ENCODE measurements at places on chromosomes 13 and 19. TPM values are rescaled to one million over a fixed set of nuclear protein-coding genes. Genes with fewer than 3 reads are reported as not detected.

GRCh38 chr13:21123956-21124355 is 52.4 kb downstream of the SKA3 start:
- DNase-seq = no peak

- no peak for DNase-seq
Observed at GRCh38 chr13:43159026-43159461, 135.7 kb downstream of the DNAJC15 start.

- DNase-seq = no peak
Observed at GRCh38 chr19:7823686-7824301, 6.2 kb upstream of the EVI5L start.

GRCh38 chr13:113803409-113804016 is 44.5 kb downstream of the TMEM255B start:
- no peak for DNase-seq

DNA sequence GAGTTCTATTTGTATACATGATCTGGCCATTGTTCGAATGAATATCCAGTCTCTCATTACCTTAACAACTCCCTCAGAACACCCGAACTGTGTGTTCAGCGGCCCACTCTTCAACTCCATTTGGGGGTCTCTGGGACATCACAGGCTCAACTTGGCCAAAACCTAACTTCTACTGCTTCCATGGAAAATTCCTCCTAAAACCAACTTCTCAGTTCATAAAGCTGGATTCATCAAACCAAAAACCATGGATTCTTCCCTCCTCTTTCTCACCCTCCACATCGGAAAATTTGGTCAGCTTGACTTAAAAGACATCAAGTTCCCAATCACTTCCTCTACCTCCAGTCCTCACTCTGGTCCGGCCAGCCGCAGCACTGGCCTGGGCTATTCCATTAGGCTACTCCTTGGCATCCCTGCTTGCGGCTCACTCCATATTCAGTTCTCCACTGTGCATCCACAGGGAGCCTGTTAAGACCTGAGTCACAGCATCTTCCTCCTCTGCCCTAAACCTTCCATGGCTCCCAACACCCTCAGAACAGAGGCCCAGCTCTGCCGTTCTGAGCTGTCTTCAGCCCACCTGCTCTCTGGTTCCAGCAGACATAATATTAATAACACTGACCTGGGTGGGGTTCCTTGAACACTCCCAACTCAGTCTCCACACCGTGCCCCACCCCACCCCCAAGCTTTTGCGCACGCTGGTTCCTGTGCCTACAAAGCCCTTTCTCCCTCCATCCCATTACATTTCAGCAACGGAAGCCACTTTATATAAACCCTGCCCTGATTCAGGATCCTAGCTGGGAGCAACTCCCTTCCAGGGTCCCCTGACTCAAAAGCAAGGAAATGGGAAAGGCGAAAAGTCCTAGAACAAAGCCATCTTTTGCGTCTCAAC is 1.1 kb downstream of the ZNF792 start:
- DNase-seq = no peak

GRCh38 chr19:3556978-3557460 is 367 bp downstream of the MFSD12 start:
- no peak for DNase-seq

- no peak for DNase-seq
Observed at GRCh38 chr13:90545070-90545840, 802.2 kb upstream of the MIR17HG start.

DNA sequence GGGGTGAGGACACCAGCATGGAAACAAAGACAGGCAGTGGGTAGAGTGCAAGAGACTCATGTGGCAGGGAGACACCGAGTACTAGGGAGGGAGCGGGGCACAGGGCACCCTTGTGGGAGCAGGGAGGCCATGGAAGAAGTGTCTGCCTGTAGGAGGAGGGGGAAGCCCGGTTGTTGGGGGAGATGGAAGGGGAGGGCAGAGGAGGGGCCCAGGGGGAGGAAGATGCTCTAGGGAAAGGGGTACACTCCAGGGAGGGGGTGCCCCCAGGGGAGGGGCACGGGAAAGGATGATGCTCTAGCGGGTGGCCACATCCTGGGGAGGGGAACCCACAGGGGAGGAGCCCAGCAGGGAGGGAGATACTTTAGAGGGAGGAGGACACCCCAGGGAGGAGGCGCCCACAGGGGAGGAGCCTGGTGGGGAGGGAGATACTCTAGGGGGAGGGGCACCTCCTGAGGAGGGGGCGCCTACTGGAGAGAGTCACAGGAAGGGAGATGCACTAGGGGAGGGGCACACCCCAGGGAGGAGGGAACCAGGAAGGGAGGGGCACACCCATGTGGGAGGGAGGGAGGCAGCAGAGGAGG is 24.9 kb downstream of the CPAMD8 start:
- no peak for DNase-seq

DNA sequence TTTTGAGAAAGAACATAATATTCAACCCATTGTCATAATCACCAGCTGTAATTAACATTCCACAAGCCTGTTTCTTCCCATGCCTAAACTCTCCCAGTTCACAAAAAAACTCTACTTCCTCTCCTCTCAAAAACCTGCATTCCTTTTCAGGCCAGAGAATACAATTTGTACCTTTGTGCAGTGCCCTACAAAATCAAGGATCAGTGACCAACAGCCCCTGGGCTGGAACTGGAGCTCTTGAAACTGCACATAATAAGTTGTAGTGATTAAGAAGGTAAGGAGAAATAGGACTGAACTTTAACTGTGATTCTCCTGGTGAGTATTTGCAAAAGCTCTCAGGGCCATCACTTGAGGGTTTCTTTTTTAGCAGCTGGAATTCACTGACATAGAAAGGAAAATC is 472.7 kb downstream of the RFC3 start:
- no peak for DNase-seq

DNA sequence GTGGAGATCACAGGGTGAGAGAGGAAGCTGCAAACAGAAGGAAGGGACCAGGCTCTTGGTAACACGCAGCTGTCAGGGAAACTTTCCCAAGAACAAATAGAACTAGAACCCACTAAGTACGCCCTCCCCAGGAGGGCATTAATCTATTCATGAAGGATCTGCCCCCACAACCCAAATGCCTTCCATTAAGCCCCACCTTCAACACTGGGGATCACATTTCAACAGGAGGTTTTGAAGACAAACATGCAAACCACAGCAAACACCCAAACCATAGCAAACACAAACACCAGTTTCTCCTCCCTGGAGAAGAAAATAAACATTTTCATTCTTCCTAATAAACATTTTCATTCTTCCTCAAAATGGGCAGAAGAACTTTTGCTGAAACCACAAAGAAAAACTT is 329.6 kb downstream of the EFNB2 start:
- DNase-seq = no peak

DNA sequence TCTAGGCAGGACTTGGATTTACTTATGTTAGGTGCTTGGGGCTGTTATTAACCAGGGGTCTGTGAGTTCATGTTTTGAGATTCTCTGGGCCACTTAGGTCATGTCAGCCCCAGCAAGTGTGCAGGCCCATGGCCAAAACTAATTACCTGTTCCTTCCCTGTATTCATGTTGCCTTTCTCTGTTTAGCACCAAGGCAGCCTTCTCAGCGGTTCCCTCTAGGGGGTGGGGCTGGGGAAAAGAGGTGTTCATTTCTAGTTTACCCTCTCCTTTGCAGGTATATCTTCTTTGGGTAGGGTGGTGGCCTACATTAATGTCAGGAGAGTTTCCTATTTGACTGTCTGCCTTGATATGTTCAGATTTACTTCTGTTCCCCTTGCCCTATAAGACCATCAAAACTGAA is 61.7 kb downstream of the PDS5B start:
- DNase-seq = no peak

- DNase-seq = no peak
Observed at GRCh38 chr19:6586056-6586455, 4.9 kb downstream of the CD70 start.

DNA sequence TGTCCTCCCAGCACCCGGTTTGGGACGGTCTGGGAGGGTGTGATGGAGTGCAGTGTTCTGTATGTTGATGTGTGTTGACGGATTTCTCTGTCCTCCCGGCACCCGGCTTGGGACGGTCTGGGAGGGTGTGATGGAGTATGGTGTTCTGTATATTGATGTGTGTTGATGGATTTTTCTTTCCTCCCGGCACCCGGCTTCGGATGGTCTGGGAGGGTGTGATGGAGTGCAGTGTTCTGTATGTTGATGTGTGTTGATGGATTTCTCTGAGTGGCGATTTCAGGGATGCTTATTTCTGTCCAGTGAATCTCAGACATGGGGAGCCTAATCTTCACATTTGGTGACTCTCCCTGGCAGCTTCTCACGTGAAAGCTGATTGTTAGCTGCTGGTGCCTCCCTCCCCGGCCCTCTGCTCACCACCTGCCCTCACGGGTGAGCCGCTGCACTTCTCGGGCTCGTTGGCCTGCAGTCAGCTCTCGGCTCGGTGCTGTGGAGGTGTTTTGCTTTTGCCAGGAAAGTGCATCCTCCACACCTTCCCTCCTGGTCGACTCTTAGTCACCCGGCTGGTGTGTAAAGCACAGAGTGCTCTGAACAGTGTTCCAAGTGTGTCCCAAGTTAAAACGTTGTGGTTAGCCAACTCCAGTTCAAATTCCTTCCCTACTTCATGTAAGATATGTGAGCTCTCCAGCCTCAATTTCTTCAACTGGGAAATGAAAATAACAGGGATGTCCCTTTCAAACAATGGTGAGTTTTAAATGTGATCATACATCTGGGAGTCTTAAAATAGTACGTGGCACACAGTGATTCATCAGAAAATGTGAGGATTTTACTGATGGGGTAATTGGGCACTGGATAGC is 54.6 kb downstream of the ATP11A start:
- peak; percentile 46 for DNase-seq

DNA sequence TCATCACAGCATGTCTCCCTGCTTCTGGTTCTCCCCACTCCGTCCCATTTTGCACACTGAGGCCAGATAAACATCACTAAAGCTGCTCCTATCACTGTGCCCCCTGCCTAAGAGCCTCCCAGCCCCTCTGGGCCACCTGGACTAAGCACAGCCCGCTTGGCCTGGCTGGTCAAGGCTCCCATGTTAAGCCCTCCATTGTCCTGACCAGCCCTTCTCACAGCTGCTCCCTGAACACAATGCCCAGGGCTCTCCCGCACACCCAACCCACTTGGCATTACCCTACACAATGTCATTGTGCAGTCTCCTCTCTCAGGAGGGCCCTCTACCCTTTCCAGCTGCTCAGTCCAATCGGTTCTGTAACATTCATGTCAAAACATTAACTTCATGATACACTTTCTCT is 133.4 kb downstream of the NUFIP1 start:
- no peak for DNase-seq

DNA sequence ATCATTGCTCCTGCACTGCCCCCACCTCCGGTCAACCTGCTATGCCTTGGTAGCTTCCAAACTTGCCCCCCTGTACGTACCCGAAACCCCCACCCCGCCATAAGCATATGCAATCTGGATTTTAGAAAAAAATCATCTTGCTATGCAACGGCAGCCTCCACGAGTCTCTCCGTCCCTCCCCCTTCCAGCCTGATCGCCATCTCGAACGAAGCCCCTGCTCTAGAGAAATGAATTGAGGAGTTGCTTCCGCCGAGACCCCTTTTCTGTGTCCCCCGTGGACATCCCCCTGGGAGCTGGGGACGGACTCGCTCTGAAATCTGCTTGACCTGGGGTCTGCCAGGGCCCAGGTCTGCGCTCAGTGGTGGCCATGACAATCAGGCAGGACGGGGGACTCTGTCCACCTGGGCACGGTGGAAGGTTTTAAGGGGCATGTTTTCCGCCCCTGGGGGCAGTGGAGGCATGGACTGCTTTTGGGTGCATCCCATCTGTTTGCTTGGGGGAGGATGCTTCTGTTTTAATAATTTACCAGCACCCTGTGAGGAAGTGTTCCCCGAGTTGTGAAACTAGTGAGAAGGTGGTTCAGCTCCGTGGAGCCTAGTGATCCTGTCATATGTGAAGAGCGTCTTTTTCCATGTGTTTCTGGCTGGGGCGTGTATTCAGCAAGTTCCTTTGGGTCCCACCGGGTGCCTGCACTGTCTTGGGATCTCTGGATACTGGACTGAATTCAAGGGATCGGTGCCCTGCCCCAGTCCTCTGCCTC is 1.0 kb downstream of the KDM4B start:
- DNase-seq = no peak

DNA sequence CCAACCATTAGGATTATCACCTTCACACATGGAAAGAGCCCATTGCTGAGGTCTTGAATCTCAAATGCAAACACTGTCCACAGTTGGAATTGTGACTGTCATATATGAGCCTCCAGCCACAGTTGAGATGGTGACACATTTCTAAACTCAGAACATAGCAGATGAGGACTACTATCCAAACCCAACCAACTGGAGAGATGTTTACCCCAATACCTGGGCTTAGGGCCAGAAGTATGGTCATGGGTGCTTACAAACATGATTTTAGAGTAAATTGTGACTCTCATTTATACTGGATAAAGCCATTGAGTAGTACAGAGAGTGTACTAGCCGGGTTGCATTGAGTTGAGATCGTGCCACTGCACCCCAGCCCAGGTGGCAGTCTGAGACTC is 14.0 kb upstream of the ZNF681 start:
- no peak for DNase-seq

DNA sequence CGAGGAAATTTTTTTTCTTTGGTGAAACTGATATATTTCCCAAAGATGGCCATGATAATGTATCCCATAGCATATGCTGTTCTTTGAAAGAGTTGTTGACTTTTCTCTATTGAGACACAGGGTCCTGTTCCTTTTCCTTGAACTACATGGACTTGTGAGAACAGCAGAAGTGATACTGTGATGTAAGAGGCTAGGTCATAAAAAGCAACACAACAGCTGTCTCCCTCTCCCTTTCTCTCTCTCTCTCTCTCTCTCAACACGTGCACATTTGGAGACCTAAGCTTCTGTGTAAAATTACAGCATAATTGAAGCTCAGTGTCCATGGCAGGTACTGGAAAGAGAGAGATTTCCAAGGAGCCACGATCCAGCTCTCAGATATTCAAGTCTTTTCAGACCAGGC is 1712.4 kb downstream of the EFNB2 start:
- DNase-seq = no peak

DNA sequence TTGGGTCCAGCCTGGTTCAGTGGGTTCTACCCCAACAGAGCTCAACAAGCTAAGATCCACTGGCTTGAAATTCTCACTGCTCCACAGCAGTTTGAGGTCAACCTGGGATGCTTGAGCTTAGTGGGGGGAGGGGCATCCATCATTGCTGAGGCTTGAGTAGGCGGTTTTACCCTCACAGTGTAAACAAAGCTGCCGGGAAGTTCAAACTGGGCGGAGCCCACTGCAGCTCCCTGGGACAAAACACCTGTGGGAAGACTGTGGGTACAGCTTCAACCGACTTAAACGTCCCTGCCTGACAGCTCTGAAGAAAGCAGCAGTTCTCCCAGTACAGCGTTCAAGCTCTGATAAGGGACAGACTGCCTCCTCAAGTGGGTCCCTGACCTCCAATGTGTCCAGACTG is 1161.9 kb downstream of the UQCRFS1 start:
- DNase-seq = no peak

- no peak for DNase-seq
Observed at GRCh38 chr19:3771000-3771905, 775 bp downstream of the RAX2 start.

Gene NUDT19
- total RNA-seq = 8.1 TPM

Gene PLPP2
- 0.62 TPM for total RNA-seq

Gene ZNF541
- total RNA-seq = not detected

Gene CYP2B6
- not detected for total RNA-seq

Gene C13orf42
- total RNA-seq = not detected

Gene NLRP11
- not detected for total RNA-seq

Gene FUT6
- total RNA-seq = not detected

Gene B3GNT8
- total RNA-seq = 0.16 TPM

Gene AMER2
- total RNA-seq = 161 TPM

Gene ZNF581
- total RNA-seq = 5.6 TPM

Gene CBY2
- not detected for total RNA-seq

Gene CEACAM4
- not detected for total RNA-seq

Gene AP3D1
- 64.3 TPM for total RNA-seq

Gene EPN1
- 20.7 TPM for total RNA-seq

Data from occipital lobe (tissue), 3 donors.